ENCODE measurements at places on chromosomes 2 and 18.

GRCh38 chr18:34867520-34867919 is 157.4 kb downstream of the DTNA start:
- no peak for DNase-seq

DNA sequence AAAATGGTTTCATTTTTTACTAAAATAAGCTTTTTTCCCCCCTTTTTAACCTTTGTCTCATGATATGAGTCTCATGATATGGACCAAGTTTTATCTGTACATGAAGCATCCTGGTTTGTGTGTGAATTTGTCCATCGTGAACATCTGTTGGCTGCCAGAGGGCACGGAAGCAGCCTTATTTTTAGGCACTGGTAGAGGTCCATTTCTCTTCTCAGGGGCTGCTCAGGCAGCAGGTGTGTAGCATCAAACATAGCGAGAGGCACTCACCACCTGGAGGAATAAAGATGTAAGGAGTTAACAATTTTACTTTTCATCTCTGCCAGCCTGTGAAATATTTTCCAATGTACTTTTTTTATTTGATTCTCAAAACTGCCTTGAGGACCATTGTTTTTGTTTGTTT is 134.5 kb downstream of the RHBDD1 start:
- DNase-seq = no peak

DNA sequence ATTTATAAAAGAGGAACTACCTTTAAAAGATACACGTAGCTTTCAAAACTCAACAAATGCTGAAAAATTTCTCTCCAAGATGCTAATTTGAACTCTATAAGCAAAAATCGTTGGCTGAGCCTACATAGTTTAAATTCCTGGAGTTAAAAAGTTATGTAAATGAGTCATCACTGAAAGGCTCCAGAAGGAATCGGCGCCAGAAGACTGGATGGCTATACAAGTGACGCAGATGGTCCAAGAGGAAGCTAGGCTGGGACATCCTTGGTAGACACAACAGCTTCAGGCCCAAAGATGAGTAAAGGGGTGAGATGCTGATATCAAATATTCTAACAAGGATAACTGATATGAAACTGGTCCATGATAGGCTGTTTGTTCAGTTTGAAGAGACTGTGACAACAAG is 22.8 kb upstream of the DNAH6 start:
- no peak for DNase-seq

DNA sequence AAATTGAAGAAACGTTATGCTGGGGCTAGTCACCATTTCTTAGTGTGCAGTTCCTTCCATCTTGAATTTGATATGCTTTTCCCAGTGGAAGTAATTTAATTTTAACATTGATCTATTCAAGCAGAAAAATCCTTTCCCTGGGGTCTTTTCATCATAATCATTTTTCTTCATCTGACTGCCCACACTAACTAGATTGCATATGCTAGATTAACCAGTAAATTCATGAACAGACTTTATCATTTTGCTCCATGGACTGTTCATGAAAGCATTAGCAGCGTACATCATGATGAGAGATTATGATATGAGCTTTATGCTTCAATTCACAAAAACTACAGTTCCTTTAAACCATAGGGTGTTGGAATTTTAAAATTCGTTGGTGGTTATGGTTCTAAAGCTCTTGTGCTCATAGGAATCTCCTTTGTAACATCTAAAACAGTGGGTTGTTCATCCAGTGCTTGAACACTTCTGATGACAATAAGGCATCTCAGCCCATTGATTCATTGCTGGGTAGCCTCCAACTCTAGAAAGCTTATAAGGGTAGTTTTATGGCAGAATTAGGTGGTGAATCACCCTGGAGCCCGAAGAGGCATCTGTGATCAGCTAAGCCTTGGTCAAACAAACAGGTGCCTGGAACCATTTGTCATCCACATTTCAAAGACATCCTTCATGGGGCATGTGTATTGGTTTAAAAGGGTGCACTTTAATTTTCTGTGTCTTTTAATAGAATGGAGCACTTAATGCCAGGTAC is 77.2 kb upstream of the NDUFV2 start:
- DNase-seq = no peak

DNA sequence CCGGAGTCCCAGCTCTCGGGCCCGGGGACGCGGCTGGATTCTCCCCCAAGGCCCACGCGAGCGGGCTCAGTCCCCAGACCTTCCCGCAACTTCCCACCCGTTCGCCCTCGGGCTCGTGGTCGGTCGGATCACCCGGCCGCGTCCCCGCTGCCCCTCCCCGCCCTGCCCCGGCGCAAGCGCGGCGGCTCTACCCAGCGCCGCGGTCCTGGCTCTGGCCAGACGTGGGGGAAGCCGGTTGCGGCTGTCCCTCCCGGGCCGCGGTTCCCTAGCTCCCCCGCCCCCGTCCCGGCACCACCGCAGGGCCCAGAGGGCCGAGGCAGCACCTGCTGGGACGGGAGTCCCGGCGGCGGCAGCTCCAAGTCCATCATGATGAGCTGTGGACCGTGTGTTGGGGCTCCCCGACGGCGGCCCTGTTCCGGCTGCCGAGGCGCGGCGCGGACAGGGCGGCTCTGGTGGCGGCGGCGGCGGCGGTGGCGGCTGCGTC is 276 bp downstream of the NFE2L2 start:
- DNase-seq = no peak

GRCh38 chr18:22939649-22940048 is 6.5 kb downstream of the RBBP8 start:
- DNase-seq = no peak

DNA sequence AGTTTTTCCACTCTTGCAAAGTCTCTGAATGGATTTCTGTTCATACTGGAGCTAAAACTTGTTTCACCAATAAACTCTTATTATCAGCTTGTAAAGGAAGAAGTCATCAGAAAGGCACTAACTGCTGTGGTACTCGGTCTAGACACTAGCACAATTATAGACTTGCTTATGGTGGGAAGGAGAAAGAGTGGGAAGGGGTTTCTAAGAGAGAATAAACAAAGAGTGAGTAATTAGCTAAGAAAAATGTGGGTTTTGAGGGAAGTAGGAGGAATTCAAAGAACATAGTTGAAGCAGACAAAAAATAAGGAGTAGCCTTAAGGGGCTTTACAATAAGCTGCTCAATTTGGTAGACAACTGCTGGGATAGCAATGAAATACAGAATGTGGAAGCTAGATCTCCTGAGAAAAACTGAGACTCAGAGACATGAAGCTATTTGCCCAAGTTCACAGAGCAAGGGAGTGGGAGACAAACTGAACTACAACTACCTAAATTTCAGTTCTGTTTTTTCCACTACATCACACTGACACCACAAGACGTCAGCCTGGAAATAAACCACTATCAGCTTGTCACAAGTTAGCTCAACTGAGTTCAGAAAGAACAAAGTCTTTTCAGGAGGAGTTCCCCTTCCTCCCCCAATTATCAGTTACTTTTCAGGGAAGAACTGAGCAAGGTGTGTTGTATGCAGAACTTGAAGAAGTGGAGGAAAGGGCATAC is 59.7 kb downstream of the MAP4K3 start:
- peak; percentile 18 for DNase-seq

DNA sequence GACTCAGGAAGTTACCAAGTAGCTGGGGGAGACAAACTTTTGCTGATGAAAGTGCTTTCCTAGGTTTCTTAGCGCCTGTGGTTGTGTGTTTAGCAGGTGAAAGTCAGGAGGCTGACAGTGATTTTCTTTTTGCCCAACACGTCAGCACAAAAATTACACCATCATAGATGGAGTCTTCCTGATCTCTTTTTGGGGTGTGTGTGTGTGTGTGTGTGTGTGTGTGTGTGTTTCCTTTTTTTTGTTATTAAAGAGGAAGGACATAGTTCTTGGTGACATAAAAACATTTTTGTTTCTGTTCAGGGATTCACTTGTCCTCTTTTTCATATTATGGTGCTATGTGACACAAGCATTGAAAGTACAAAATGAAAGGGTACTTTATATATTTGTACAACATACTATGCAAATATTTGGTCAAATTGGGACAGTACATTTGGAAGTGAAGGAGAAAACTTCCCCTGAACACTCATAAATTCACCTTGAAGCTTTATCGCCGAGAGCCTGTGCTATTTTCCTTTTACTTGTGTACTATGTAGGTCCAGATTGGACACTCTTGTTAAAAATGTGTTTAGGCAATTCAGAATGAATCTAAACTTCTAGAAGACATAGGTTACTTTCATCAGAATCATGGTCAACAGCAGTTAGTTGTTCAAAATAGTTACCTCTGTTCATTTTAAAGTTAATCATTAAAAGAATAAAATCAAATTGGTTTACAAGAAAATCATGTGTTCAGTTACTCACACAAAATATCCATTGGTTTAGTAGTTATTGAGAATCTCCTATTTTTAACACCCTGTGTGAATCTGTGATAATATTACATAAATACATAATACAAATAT is 491.9 kb downstream of the IRS1 start:
- DNase-seq = no peak

- DNase-seq = no peak
Observed at GRCh38 chr18:35172009-35172408, 68.8 kb upstream of the ZNF397 start.

DNA sequence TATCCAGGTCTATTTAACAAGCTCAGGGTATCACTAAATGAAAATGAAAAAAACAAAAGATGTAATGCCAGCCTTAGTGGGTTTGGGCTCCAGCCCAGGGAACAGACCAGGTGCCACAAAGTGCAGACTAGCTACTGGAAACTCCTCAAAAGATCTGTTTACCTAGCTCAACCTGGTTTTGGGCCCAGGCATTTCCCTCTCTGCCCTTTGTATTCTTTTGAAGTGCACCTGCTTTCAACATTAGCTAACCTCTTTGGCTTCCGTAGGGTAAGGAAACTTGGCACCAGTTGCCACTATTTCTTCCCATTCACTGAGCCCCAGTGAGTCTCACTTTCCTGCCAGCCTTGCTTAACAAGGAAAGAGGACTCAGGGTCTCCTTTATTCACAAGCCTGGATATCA is 123.6 kb upstream of the CDCA7 start:
- no peak for DNase-seq

DNA sequence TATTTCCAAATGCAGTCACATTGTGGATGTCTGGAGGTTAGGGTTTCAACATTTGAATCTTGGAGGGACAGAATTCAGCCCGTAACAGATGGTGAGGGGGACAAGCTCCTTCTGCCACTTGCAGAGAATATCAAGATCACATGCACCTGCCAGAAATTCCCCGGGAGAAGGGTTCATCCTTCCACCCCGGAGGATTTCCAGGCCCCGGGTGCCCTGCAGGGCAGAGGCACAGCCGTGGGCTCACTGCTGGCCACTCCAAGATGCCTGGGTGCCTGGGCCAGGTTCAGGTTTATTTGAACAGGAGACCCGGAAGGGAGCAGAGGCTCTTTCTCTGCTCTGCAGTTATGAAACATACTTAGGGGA is 38.2 kb upstream of the MGAT4A start:
- no peak for DNase-seq

GRCh38 chr2:145806546-145806945 is 1286.6 kb upstream of the ZEB2 start:
- no peak for DNase-seq

- DNase-seq = no peak
Observed at GRCh38 chr18:24535527-24536295, 75.3 kb downstream of the HRH4 start.

GRCh38 chr2:85907671-85908157 is 18.9 kb upstream of the ST3GAL5 start:
- DNase-seq = no peak

DNA sequence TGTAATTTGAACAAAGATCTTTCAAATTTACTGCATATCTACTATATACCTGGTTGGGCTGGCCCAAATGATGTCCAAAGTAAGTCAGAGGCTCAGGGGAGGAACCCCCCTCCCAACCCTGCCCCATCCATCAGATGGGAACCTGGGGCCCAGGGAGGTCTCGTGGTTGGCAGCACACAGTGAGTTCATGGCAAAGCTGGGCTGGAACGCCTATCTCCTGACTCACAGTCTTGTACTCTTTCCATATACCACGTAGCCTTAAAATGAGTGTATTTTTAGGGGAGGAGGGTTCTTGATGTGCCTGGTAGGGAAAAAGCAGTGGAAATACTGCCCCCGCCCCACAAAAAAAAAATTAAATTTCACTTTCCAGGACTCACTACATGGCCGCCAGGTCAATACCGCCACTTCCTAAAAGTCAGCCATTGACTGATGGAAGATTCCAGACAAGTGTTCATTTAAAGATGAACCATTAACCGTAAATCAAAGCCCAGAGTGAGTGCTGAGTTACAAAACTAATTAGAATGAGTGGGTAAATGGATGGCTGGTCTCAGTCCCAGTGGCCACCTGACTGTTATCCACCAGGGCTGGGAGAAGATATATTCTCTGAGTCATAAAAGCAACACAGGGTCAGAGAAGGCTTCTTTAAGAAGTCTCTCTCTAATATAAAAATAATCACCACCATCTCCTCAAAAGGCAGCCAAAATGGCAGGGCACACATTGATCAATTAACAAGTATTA is 80.5 kb downstream of the ZBTB7C start:
- DNase-seq = no peak

GRCh38 chr2:207734264-207734635 is 22.8 kb downstream of the CCNYL1 start:
- DNase-seq = no peak

DNA sequence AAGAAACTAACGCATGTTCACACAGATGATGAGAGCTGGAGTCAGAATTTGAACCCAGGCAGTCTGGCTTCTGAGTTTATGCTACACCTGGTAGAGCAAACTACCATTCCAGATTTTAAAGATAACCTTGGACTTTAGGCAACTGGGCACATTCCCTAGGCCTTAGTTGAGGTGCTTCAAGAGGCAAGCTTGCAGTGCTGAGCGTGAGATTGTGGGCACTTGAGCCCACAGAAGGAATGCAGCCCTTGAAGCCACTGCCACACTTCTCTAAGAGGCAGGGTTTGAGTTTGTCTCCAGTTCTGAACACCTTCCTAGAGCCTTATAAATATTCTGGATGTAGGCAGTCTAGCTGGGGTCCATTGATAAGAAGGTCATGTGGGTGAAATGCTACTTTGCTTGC is 216.1 kb upstream of the SLC14A2 start:
- no peak for DNase-seq

DNA sequence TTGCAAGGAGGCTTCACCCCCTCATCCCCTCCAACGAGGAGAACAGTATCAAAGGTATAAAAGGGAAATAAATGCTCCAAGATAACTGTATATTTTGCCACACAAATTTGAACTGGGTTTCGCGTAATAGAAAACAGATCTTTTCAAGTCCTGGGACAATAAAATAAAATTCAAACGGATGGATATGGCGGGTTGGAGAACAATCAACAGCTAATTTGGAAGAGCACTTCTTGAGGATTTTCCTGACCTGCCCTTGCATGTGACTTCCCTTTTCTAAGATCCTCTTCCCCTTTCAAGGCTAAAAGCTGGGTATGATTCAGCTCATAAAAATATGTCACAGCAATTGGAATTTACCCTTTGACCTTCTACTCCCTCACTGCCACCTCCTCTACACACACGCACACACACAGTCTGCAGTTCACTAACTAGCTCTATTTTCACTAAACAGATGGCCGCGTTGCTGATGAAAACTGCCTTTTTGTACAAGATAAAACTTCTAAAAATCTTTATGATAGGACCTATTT is 386.9 kb downstream of the FIGN start:
- DNase-seq = no peak

- no peak for DNase-seq
Observed at GRCh38 chr18:76064998-76065397, 430.0 kb downstream of the ZNF516 start.

Measured in activated T-cell treated with anti-CD3 and anti-CD28 coated beads for 24 hours (primary cell).